ENCODE measurements at places on chromosomes 12 and 14. TPM values are rescaled to one million over a fixed set of nuclear protein-coding genes. Genes with fewer than 3 reads are reported as not detected.

GRCh38 chr12:57604454-57604991, at the start of gene DTX3:
Gene DTX3 (plus strand): TSS chr12:57604824. CDS start chr12:57606518, 1,694 bp downstream.
- DNase-seq = peak; percentile 56

GRCh38 chr12:13046964-13047363, 2.8 kb downstream of the FAM234B start:
- no peak for DNase-seq

Gene FOXA1
- total RNA-seq = 126 TPM

- no peak for DNase-seq
Measured at GRCh38 chr12:30622509-30622908, 73.2 kb downstream of the IPO8 start.

Gene TMEM229B
- 24.7 TPM for total RNA-seq

Gene IFI27L2
- total RNA-seq = 29.1 TPM

DNA sequence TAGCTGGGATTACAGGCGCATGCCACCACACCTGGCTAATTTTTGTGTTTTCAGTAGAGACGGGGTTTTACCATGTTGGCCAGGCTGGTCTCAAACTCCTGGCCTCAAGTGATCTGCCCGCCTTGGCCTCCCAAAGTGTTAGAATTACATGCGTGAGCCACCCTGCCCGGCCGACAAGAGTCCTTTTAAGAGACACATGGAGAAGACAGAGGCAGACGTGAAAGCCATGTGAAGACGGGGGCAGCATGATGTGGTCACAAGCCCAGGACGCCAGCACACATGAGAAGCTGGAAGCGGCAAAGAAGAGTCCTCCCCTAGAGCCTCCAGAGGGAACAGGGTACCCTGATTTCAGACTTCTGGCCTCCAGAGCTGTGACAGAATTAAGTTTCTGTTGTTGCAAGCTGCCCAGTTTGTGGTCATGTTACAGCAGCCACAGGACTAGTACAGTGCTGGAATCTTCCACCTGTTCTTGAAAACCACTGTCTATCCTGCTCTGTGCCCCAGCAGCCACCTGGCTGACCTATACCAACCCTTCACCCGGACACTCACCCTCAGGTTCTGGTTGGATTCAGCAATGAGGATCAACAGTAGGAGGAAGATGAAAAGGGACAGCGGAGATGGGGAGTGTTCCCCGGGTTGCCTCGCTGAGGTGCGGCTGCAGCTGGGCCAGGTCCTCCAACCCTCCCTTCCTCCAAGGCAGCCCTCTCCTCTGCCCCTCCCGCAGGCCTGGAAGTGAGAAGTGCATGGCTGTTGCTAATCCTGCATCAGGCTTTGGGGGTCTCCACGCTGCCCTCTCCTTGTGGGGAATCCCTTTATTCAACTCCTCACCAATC, 16.9 kb downstream of the VPS37B start:
- no peak for DNase-seq

DNA sequence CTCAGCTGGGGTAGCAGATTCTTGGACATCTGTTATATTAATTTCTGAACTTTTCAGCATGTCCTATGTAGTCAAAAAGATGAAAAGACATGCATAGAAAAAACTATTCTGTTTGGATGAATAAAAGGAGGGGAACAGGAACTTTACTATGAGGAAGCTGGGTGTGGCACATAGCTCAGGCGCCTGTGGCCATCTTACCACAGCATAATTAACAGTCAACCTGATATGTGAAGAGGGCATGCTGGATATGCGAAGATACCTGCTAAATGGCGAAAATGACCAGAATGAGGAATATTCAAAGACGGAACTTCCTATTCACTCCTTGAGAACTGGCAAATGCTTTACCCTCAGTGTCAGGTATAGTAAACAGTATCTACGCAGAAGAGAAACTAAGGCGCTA, 18.4 kb downstream of the SETD3 start:
- no peak for DNase-seq

Gene SOAT2
- 0.18 TPM for total RNA-seq

Gene SYNDIG1L
- total RNA-seq = 0.18 TPM

- DNase-seq = no peak
Measured at GRCh38 chr12:120399531-120399930, 30.6 kb upstream of the MSI1 start.

DNA sequence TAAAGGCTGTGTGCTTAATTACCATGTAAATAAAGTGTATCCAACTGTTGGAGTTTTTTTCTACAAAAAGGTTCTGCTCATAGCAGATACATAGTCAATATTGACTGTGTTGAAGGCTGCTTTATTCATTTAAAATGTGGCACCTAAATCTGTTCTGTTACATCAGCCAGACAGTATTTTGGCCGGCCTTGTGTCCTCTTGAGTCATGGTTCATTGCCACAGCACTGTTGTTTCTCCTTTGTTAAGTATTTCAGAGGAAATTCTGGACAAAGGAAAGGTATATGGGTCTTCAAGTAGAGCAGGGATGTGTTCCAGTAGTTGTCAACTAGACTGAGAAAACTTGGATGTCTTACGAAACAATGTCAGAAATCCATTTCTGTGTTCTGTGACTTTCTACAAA, 95.5 kb downstream of the SLC38A6 start:
- DNase-seq = no peak

DNA sequence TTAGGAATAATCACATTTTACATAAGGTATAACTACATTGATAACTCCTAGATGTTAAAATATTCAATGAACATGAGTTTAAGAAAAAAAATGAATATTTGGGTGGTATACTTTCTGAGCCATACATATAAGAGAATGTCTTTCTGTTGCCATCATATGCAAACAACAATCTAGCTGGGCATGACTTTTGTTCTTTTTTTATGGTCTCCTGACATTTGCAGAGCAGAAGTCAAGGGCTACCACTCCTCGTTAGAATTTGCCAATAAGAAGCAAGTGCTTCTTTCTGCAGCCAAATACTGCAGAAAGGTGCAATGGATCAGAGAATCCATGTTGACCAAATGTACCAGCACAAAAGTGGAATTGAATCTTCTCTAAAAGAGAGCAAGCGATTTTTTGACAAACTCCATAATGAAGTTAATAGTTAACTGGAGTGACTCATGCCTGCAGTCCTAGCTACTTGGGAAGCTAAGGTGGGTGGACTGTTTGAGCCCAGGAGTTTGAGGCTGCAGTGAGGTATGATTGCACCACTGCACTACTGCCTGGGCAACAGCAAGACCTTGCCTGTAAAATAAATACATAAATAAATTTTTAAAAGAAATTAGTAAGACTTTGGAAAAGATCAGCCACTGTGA, 25.5 kb upstream of the CCDC91 start:
- no peak for DNase-seq

- no peak for DNase-seq
Measured at GRCh38 chr12:30219047-30219446, 435.3 kb upstream of the TMTC1 start.

DNA sequence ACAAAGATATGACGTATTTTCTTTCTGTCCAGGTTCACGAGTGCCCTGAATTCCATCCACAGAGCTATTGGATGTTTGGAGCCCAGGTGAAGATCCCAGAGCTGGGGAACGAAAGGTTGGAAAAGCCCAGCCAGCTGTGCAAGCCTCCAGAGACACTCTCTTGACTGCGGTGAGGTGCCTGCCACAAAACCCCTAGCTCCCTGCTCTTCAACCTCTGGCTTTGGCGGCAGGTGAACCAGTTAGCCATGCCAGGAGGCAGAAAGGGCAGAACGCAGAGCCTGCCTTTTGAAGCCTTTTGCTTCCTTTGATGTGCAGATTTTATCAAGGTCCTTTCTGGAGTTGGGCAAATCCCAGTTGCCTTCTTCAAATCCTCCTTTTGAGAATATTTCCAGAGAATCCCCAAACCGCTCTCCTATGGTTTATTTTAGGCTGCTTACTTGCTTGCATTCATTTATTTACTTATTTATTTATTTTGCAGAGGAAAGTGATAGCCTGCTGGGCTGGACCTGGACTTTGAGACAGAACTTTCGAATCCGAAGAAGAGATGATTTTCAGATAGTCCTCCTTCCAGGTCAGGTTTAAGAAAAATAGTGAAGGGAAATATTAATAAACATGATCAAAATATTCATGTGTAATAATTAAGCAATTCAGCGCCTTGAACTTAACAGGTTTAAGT, 411.2 kb upstream of the TBX3 start:
- no peak for DNase-seq

- DNase-seq = no peak
Measured at GRCh38 chr12:49451468-49452259, 84.4 kb downstream of the SPATS2 start.

GRCh38 chr12:121423253-121423652, 23.3 kb downstream of the RNF34 start:
- DNase-seq = no peak

Gene RIMKLB
- total RNA-seq = 43.4 TPM

- no peak for DNase-seq
Measured at GRCh38 chr12:95942101-95942523, 302 bp downstream of the CCDC38 start.

DNA sequence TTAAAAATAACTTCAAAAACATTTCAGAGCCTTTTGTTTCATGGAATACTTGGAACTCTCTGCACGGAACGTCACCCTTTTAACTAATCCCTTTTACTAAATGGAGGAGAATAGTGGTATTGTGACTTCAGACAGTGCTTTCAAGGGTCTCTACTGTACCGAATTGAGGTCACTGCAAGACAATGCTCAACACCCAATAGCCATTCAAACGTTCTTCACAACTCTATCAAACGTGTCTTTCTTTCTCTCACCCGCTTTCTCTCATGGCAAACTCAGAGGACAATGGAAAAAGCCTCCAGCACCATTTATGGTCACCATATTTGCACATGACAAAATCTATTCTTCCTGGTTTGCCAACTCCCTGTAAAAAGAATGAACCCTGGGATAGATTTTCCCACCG, 132.1 kb upstream of the SOX5 start:
- DNase-seq = no peak

DNA sequence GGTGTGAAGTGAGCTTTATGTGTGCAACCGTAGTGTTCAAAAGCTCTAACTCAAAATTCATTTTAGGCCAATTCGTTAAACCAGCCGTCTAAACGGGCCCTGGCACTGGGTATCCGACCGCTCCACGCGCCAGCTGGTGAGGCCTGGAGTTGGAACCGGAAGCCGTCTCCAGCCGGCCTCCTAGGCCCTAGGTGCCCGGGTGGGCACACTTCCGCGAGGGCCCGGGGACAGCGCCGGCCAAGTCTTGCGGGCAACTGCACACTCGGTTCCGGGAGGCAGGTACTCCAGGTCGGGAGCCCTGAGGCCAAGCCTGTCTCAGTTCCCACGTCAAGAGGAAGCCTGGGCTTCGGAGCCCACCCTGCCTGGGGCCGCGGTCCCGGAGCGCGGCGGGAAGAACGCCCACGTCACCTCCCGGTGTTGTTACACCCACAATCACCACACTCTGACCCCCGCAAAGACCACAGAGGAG, 16.2 kb downstream of the OTX2 start:
- DNase-seq = no peak

GRCh38 chr12:82708061-82708879, 21.6 kb downstream of the TMTC2 start:
- no peak for DNase-seq

DNA sequence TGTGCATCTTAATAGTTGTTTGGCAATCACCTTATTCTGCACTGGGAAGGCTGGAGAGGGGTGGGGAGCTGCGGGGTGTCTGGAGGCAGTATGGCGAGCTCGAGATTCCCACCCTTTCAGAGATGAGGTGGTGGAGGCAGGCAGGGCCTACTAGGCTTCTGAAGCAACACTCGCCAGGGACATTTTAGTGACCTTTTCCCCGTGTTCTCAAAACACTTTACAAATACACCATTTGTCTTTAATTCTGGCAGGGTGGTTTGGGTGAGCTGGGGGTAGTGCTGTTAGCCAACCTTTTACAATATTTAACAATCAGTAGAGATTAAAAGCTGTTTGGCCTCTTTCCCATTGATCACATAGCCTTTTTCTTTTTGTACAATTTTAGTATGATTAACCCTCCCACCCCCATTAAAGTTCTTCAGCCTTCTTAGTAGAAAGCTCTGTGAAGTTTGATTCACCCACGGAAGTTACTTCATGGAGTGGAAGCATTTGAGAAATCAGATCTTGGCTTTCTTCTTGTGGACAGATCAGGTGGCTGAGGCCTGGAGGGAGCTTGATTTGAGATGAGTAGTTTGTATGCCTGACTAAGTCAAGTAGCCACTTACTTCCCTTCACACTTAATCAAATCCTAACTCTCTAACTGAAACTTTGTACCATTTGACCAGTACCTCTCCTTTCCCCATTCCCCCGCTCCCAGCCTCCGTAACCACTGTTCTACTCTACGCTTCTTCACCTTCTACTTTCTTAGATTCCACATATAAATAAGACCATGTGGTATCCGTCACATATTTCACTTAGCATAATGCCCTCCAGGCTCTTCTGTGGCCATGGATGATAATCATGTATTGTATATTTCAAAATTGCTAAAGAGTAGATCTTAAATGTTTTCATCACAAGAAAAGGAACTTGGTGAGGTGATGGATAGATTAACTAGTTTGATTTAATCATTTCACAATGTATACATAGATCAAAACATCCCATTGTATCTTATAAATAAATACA, 41.0 kb downstream of the TRAF3 start:
- no peak for DNase-seq

GRCh38 chr14:21039585-21040369, 2.4 kb upstream of the RNASE7 start:
- peak; percentile 66 for DNase-seq

- no peak for DNase-seq
Measured at GRCh38 chr14:55691659-55692058, 111.7 kb downstream of the KTN1 start.

DNA sequence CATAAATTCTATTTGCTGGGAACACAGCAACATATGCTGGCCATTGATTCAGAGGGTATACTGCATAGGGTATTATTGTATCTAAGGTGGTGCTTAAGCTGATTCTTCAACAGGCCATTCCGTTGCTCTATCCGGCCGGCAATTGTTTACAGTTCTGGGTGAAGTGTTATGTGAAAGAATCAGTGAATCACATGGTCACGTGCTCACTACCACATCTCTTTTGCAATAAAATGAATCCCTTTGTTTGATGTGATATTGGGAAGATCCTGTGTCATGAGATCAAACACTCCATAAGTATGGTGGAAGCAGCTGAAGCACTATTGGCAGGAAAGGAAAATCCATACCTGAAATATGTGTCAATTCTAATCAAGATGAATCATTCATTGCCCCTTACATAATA, 7.6 kb upstream of the USP15 start:
- DNase-seq = no peak

GRCh38 chr12:39958377-39958776, 147.5 kb downstream of the SLC2A13 start:
- no peak for DNase-seq

- no peak for DNase-seq
Measured at GRCh38 chr14:51079085-51079484, 15.8 kb downstream of the TRIM9 start.

- DNase-seq = peak; percentile 44
Measured at GRCh38 chr12:31897781-31898503, 61.3 kb upstream of the RESF1 start.

Gene IFI27
- total RNA-seq = 62.6 TPM

All from ureter (tissue), 1 donor.